ENCODE measurements at places on chromosomes 16 and 17.
A peak's percentile ranks its signal among the peaks of the same experiment; 100 is the strongest.

DNA sequence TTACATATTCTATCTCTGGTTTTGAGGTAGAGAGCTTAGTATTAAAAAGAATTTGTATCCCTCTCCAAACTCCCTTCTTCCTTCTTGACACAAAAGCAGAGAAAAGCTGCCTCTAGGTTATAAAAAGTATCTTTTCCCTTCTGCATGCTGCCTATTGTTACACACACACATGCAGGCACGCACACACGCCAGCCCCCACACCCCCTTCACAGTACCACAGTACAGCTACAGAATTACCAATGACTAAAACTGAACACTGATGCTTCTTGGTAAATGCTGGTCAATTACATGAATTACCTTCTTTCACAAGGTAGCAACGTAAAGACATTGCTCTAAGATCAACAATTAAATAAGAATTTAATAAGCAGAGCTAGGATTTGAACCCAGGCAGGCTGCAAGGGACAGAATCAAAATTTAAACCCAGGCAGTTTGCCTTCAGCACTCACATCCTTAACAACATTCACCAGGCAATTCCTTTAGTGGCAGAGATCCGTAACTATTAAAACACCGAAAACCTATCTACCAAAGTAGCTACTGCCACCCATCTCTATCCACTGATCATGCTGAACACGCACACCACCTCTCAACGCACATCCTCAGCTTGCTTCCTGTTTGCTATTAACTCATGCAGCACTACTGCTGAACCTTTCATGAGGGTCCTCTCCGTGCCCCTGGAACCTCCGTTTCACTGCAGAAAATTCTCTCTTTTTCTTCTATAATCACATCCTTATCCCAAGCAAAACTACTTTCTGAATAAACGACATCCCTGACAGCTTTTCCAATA lies 37.8 kb downstream of the YWHAE start:
- H3K36me3 ChIP-seq, result peaks cover 26% of the 10 kb centered on the region
- H3K27ac ChIP-seq, result no peak overlapping the region
- no peak overlapping the region for H3K4me3 ChIP-seq
- no peaks in the 10 kb centered on the region for H3K27me3 ChIP-seq
- no peaks in the 10 kb centered on the region for H3K4me1 ChIP-seq

DNA sequence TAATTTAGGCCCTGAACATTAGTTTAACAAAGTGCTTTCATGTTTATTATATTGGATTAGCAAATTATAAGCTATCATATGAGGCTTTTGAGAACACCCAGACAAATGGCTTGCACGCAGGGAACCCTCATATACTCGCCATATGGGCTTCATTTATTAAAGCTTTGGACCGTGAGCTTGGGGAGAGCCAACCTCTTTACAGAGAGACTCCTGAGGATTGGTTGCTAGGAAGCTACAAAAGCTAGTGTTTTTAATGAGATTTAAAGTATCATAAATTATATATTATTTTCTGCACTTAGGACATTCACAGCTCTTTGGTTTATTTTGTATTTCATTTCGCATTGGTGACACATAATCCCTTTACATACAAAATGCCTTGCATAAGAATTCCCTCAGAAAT lies 193.8 kb upstream of the TOX3 start:
- H3K4me3 ChIP-seq, result no peak overlapping the region
- DNase-seq, result no peak
- no peaks in the 10 kb centered on the region for H3K36me3 ChIP-seq
- peaks cover 11% of the 10 kb centered on the region for H3K4me1 ChIP-seq

DNA sequence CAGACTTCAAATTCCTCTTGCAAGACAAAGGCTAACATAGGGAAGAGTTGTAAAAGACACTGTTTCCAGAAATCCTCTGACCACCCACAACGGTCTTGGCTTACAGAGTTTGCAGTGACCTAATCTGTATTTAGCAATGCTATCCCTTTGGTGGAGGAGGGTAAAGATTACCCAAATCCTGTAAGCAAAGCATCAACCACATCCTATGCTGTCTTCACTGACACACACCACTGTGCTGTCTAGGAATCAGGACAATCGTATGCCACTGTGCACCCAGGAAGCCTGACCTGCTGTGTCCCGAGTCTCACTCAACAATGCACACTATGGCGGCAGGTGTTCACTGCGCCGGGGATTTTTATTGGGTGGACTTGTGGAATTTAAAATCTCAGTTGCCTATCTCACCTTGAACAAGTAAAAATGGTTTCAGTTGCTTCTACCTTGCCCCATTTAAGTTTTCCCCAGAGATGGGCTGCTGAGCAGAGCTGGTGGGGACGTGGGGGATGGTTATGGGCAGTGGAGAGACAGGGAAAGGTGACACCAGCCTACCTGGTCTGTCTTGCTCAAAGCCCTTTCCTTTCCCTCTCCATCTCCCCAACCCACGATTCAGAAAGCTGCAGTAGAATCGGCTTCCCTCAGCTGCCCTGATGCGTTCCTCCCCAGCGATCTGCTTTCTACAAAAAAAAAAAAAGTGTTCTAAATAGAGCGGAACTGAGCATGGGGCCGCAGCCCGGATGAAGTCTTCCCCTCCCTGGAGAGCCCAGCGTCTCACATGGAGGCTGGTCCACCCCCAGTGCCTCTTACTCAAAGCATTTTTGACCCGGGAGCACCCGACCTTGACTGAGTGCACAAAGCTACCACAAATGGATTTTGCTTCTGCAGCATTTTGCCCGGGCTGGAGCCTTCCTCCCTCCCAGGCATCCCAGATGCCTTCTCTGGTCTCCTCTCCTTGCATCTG lies 271.5 kb downstream of the SOX9 start:
- H3K27ac ChIP-seq, result no peak overlapping the region
- no peaks in the 10 kb centered on the region for H3K36me3 ChIP-seq
- H3K4me3 ChIP-seq, result no peak overlapping the region

GRCh38 chr16:88299751-88300462 lies 82.9 kb upstream of the ZNF469 start:
- no peaks in the 10 kb centered on the region for H3K36me3 ChIP-seq
- no peak overlapping the region for H3K4me3 ChIP-seq

DNA sequence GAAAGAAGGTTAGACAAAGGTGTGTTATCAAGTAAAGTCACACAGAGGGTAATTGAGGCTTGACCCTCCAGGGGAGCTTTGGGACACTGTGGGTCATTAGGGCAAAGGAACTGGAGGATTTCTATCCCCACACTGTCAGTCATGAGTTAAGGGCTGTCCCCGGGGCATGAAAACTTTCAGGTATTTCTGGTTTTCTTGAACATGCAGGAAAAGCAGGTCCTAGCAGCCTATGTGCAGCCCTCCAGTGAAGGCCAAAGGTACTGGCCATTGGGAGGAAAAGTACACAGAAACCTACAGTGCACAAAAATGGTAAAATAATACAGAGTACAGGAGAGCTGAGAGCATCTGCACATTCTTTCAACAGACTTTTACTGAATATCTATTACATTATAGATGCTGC lies 44.4 kb upstream of the SCNN1B start:
- H3K27me3 ChIP-seq, result no peaks in the 10 kb centered on the region
- H3K27ac ChIP-seq, result no peak overlapping the region
- no peak overlapping the region for H3K4me3 ChIP-seq
- H3K4me1 ChIP-seq, result no peaks in the 10 kb centered on the region
- no peak for DNase-seq

- no peaks in the 10 kb centered on the region for H3K36me3 ChIP-seq
- H3K27me3 ChIP-seq, result peaks cover 62% of the 10 kb centered on the region
- H3K4me1 ChIP-seq, result no peaks in the 10 kb centered on the region
- DNase-seq, result peak; percentile 72
These were observed 689 bp upstream of the TBC1D24 start for GRCh38 chr16:2473999-2474876.

DNA sequence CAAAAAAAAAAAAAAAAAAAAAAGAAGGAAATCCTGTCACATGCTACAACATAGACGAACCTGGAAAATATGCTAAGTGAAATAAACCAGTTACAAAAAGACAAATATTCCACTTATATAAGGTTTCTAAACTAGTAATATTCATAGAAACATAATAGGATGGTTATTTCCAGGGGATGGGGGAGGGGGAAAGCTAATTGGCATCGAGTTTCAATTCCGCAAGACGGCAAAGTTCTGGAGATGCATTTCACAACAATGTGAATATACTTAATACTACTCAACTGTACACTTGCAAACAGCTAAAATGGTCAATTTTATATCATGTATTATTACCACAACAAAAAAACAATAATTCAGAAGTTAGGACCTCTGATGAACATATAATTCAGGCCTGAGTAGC lies 37.9 kb upstream of the ABCA9 start:
- H3K27ac ChIP-seq, result no peak overlapping the region
- H3K27me3 ChIP-seq, result no peaks in the 10 kb centered on the region
- H3K4me1 ChIP-seq, result no peaks in the 10 kb centered on the region
- DNase-seq, result no peak

DNA sequence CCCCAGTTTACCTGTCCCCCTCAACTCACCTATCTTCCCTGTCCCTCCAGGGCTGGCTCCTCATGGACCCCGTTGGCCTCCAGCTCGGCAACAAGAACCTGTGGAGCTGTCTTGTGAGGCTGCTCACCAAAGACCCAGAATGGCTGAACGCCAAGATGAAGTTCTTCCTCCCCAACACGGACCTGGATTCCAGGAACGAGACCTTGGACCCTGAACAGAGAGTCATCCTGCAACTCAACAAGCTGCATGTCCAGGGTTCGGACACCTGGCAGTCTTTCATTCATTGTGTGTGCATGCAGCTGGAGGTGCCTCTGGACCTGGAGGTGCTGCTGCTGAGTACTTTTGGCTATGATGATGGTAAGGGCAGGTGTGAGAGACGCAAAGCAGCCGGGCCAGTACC lies 31.3 kb downstream of the NLRC5 start:
- H3K4me1 ChIP-seq, result no peaks in the 10 kb centered on the region
- DNase-seq, result no peak

- peak; percentile 90 for DNase-seq
- H3K27me3 ChIP-seq, result peaks cover 93% of the 10 kb centered on the region
- H3K36me3 ChIP-seq, result no peaks in the 10 kb centered on the region
- H3K4me3 ChIP-seq, result peak within 1 kb of the TSS; percentile 15
These were observed at the start of gene HIC1 for GRCh38 chr17:2054512-2055291. TSS of gene HIC1 (plus strand) at chr17:2055103. CDS start at chr17:2056691, 1,588 bp downstream.

DNA sequence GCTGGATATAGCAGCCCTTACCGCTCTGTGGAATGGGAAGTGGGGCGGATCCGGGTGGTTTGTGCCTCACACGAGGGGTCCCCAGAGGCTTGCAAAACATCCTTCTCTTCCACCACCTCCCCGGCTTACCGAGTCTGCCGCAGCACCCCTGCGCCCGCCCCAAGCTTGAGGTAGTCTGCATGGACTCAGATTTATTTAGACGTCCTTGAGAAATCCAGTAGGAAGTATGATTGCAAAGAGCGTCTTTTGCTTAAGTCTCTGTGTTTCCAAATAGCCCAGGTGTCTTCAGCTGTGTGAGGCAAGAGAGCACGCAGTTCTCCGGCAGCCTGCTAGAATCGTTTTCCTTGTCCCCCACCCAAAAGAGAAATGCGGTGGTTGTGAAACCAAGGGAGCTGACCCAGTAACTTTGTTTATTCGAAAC lies 2.4 kb downstream of the KIAA0513 start:
- H3K4me3 ChIP-seq, result no peak overlapping the region
- peaks cover 6% of the 10 kb centered on the region for H3K27me3 ChIP-seq
- no peaks in the 10 kb centered on the region for H3K36me3 ChIP-seq
- no peak overlapping the region for H3K27ac ChIP-seq
- peaks cover 3% of the 10 kb centered on the region for H3K4me1 ChIP-seq
- no peak for DNase-seq

GRCh38 chr16:53789137-53789536 lies 85.2 kb downstream of the FTO start:
- H3K4me3 ChIP-seq, result no peak overlapping the region
- DNase-seq, result no peak
- H3K36me3 ChIP-seq, result no peaks in the 10 kb centered on the region
- no peaks in the 10 kb centered on the region for H3K27me3 ChIP-seq

DNA sequence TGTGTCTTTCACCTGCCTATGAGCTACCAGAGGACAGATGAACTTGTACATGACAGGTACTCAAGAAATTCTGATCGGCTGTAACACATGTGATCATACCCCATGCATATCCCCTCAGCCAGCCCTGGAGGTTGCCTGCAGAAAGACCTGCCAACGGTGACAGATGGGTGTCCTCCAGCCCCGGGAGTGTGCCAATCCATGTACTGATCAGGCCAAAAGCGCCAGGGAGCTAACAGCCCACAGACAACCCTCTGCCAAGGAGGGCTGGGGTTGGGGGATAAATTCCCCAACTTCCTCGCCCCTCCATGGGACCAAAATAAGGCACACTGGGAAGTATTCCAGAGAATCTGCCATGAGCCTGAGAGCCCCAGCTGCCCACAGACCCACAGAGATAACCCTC lies 189.4 kb downstream of the CCT6B start:
- H3K4me1 ChIP-seq, result no peaks in the 10 kb centered on the region
- no peak for DNase-seq
- no peaks in the 10 kb centered on the region for H3K36me3 ChIP-seq
- no peak overlapping the region for H3K4me3 ChIP-seq
- H3K27ac ChIP-seq, result no peak overlapping the region

DNA sequence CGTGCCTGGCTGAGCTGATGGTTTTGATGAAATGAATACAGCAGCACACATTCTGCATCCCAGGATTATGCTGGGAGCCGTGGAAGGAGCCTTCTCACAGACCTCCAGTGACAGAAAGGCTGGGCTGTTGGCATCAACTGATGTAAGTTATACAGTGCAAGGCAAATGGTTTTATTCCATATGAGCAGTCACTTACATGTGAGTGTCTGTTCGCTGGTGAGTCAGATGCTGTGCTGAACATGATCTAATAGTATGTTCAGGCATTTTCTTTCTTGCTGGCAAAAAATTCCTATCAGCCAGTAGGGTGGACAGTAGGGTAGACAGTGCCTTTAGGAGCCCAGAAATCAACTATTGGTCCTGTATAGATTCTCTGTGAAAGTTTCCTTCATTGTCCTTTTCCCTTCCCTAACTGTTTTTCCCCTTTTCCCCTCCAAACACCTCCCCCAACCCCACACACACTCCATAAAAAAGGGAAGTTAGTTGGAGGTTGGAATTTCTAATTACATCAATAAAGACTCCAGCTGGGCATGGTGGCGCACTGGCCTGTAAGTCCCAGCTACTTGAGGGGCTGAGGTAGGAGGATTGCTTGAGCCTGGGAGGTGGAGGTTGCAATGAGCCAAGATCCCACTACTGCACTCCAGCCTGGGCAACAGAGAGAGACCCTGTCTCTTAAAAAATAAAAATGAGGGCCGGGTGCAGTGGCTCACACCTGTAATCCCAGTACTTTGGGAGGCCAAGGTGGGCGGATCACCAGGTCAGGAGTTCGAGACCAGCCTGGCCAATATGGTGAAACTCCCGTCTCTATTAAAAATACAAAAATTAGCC lies 36.2 kb downstream of the LDHD start:
- no peak overlapping the region for H3K4me3 ChIP-seq
- DNase-seq, result no peak
- no peak overlapping the region for H3K27ac ChIP-seq

All from H1 (cell line).